ENCODE measurements at places on chromosomes 7 and 10.

GRCh38 chr10:86958901-86959736, 720 bp downstream of the SNCG start:
- peak; percentile 24 for DNase-seq

DNA sequence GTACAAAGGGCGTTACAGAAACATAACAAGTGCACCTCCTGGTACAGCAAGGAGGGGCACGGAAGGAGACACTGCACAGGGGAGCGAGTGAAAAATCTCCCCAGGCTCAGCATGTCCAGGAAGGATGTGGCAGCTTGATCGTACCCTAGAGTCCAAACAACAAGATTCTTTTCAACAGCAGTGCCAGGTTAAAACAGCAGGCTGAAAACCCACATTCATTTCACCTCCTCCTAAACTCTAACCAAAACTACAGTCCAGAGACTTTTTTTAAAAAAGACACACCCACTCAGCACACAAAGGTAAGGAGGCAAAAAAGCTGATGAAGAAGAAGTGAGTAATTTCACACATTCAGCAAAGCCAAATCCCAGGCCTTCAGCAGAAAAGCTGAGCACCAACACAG, 138.8 kb downstream of the SFMBT2 start:
- no peak for DNase-seq

- DNase-seq, result no peak
Observed at GRCh38 chr7:130838738-130839137, 104.7 kb upstream of the KLF14 start.

DNA sequence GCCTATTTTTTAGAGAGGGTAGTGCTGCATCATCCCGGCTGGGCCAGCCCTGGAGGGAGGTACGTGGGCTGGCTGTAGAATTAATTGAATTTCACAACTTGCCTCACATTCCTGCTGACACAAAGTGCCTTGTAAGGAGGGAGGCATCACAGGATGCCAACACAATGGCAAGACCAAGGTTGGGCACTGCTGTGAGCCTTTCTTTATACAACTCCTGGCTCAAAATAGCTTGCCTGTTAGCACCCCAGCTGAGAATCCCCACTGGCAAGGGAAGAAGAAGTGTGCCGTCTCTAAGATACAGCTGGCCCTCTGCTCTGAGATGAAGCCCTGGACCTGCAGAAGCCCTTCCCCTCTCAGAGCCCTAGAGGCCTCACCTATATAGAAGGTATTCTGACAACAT, 873.9 kb downstream of the GRID1 start:
- DNase-seq, result no peak

DNA sequence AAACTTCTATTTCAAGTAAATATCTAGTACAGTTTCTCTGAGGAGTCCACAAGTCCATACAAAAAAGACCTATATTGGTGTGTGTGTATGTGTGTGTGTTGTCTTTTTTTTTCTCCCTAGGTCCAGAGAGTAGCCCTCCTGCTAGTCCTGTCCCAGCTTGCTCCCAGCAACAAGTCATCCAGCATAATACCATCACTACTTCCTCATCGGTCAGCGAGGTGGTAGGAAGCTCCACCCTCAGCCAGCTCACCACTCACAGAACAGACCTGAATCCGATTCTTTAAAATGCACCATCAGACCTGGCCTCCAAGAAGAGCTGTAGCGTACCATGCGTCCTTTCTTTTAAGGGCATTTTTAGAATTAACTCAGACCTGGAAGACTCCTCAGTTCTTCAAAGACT, 139.1 kb downstream of the TRIL start:
- DNase-seq, result no peak

GRCh38 chr10:117266400-117266799, 25.5 kb downstream of the SLC18A2 start:
- no peak for DNase-seq

DNA sequence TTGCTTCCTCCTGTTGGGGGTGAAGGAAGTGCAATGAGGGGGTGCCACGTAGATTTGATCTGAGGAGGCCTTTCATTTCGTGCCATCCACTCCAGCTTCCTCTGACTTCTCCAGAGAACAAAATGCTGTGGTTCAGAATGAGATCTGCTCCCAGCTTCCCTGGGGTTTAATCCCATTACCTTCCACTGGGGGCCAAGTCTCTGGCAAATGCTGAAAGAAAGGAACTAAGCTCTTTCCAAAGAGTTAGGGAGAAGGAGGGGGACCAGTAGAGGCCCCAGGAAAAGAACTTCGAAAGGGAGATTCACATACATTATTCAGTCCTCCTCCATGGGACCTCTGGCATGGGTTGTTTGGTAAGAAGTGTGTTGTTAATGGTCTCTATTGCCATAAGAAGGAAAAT, 727.0 kb downstream of the TYW1 start:
- peak; percentile 74 for DNase-seq

DNA sequence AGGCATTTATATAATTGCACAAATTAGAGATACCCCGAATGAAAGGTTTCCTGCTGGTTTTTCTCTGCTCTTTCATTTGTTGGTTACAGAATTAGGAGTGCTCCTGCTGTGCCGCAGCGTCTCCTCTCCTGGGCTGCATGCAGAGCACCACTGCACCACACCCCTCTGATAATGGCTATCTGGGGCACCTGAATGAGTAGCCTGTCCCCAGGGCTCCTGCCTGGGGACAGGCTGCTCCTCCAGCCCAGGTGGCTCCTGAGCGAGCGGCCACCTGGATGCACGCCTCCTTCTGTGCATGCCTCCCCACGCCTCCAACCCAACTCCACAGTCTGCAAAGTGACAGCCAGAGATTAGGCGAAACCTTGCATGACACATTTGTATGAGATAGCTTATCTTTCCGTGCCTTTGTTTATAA, 242.6 kb upstream of the FZD8 start:
- peak; percentile 77 for DNase-seq

DNA sequence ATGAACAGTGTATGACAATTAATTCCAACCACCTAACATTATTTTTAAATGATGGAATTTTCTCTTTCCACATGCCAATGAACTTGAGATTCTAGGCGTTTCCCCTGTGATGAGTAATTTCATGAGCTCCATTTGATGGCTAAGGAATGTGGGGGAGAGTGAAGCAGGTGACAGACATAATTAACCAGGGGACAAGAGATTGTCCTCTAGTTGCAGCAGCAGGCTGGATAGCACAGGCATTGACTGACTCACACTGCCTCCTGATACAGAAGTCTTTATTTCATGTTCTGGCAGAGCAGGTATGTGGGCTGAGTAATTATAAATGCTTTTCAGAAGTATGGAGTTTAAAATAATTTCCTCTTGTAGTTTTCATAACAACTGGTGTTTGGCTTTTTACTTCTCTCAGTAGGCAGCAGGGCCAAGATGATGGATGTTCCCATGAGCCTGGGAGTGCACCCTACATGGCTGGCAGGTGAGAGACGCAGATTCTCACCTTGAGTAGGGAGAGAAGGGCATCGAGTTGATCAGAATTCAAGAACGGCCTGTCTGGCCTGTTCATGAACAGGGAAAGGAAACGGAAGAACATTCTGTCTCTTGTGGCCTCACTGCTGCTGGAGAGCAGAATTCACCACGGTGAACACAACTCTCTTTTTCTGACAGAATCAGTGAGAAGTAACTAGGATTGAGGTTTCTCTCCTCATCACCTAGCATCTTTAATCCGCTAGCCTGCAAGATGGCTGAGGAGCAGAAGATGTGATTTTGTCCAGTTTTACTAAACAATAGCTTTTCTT, 118.8 kb downstream of the AOAH start:
- DNase-seq, result no peak

GRCh38 chr10:21172930-21173801, 276.1 kb upstream of the NEBL start:
- peak; percentile 28 for DNase-seq

GRCh38 chr7:29041991-29042390, 83.9 kb upstream of the TRIL start:
- no peak for DNase-seq

DNA sequence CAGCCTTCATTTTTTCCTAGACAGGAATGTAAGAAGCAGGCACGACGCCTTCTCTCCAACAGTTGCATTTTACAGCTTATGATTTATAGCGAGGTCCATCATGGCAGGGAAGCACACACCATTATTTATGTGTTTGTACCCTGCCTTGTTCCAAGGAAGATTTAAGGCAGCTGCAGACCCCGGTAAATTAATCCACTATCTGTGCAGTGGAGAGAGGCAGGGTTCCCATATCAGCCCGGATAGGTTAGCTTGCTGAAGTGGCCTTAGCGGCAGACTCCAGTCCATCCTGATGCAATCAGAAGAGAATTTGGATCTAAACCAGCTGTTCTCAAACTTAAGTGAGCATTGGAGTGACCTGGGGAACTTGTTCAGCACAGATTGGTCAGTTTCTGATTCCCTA, 359.4 kb downstream of the GALNT17 start:
- DNase-seq, result no peak

DNA sequence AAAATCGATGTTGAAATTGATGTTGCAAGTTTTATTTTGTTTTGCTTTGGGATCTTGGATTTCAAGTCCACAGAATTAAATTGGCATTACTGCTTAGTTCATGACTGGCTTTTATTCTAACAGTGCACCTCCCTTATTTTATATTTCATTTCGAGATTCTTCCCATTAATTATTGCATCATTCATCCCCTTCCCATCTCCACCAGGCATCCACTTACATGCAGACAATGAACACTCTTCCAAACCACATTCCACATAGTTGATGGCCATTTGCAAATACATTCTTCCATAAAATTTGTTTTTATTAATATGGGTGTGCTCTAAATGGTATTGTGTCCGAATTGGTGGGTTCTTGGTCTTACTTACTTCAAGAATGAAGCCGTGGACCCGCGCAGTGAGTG, 15.6 kb upstream of the SCIN start:
- DNase-seq, result no peak

DNA sequence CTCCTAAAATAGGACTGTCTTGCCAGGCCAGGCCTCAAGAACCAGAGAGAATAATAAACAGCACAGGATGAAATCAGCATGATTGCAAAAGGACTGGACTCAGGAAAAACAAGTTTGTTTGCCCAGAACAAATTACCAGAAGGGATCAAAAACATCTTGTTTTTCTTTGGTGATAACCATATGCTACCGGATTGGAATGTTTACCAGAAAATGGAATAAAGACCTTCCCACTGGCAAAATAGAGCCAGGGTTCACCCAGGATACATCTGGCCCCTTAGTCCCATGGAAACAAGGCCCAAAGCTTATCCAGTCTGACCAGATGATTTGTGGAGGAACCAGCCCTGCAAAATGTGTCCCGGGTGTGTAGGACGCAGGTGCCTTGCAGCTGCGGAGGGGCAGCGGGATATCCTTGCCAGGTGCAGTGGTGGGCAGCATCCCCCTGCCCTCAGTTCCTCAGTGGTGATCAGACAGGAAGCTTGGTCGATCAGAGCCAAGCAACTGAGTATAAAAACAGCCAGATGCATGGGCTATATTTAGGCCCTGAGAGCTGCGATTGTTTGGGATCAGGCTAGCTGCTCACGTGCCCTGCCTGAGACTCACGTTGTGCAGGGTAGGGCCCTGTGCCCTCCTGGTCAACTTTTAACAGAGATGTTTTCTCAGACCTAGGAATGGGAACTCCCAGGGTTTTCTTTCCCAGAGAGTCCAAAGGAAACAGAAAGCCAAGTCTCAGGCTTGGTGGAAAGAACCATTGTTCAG, 4.6 kb upstream of the ZNF22 start:
- peak; percentile 3 for DNase-seq

DNA sequence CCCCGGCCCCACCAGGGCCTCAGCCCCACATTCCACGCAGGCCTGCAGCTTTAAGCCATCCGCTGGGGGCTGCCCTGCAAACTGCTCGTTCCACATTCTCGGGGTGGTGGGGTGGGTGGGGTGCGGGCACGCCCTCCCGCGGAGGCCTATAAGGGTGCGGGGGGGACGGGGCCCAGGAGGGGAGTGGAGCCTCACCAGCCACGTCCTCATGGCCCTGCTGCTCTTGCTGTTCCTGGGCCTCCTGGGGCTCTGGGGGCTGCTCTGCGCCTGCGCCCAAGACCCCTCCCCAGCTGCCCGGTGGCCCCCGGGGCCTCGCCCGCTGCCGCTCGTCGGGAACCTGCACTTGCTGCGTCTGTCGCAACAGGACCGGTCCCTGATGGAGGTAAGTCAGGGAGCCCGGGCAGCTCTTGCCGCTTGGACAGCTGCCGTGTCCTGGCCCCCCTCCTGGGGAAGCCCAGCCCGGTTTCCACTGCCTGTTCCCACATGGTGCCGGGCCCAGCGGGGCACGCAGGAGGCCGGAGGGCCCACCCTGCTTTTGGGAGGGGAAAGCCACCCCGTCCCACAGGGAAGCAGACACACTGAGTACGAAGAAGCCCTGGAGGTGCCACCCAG, at the start of gene CYP2W1:
Gene CYP2W1 (plus strand): TSS at position 178 of the 612 bp plus-strand sequence. CDS start 31 bp downstream, at position 209.
- DNase-seq, result no peak

- DNase-seq, result no peak
Observed at GRCh38 chr10:71646592-71647292, 72.8 kb downstream of the C10orf105 start.

DNA sequence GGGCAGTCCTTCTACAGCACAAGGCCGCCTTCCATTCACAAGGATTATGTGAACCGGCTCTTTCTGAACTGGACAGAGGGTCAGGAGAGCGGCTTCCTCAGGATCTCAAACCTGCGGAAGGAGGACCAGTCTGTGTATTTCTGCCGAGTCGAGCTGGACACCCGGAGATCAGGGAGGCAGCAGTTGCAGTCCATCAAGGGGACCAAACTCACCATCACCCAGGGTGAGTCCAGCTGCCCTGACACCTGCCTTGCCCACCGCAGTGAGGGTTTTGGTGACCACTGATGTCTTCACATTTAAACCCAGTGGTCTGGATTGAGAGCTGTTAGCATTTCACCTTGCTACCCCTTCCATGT, 918 bp downstream of the PILRB start:
- DNase-seq, result no peak

DNA sequence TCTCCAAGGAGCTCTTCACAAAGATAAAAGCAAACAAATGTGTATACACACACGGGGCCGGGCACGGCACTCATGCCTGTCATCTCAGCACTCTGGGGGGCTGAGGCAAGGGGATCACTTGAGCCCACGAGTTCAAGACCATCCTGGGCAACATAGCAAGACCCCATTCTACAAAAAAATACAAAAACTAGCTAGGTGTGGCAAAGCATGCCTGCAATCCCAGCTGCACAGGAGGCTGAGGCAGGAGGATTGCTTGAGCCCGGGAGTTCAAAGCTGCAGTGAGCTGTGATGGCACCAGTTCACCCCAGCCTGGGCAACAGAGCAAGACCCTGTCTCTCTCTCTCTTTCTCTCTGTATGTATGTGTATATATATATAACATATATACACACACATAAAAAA, 22.3 kb downstream of the TTYH3 start:
- no peak for DNase-seq

DNA sequence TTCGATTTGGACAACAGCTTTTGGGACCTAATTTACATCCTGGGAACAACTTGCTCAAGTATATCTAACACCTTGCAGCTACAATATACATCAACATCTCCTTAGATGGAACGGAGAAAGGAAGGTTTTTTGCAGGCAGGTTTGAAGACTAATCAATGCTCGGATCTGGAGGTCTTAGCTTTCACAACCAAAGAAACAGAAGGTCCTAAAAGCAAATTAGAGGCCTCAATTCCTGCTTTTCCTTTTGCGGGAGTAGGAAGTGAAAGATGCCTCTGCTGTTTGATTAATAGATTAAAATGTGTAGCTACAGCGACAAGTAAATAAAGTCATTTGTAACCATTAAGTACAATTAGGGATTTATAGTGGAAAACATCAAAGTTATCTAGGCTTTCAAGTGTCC, 3.7 kb upstream of the SP8 start:
- no peak for DNase-seq

GRCh38 chr10:37952926-37953325, 23.5 kb downstream of the ZNF25 start:
- DNase-seq, result no peak

GRCh38 chr7:141484907-141485306, 66.3 kb upstream of the AGK start:
- no peak for DNase-seq
